GM12878 (cell line): ENCODE measurements at places on chromosomes 6 and 20.

DNA sequence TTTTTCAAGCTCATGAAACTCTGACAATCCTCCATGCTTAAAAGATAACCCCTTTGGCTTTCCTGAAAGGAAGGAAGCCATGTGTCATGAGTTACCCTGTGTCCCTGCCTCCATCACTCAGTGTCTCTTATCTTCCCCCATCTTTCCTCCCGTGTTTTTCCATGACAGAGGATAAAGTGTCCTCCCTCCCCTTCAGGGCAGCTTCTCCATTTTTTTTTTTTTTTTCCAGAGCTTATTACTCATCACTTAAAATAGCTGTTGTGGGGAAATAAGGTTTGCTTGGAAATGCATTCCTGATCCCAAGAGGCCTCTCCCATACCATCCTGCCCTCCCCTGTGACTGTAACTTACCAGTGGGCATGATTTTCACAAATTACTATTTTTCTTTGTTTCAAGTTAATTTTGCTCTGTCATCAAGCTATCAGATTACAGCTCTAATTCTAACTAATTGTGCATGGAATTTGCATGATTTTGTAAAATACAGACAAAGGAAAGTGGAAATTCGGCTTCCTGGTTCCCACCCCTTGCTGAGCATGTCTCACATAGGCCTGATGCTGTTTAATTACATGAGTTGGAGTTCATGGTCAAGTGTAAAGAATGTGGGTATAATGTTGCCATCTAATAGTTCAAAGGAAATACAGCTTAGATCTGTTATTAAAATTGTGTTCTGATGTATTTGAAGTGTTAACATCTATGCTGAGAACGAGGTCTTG lies 614.5 kb upstream of the FLRT3 start:
- H3K36me3 ChIP-seq = no peaks in the 10 kb centered on the region
- H3K27ac ChIP-seq = no peak overlapping the region
- no peaks in the 10 kb centered on the region for H3K4me1 ChIP-seq
- no peaks in the 10 kb centered on the region for H3K27me3 ChIP-seq
- no peak for DNase-seq
- H3K4me3 ChIP-seq = no peak overlapping the region

DNA sequence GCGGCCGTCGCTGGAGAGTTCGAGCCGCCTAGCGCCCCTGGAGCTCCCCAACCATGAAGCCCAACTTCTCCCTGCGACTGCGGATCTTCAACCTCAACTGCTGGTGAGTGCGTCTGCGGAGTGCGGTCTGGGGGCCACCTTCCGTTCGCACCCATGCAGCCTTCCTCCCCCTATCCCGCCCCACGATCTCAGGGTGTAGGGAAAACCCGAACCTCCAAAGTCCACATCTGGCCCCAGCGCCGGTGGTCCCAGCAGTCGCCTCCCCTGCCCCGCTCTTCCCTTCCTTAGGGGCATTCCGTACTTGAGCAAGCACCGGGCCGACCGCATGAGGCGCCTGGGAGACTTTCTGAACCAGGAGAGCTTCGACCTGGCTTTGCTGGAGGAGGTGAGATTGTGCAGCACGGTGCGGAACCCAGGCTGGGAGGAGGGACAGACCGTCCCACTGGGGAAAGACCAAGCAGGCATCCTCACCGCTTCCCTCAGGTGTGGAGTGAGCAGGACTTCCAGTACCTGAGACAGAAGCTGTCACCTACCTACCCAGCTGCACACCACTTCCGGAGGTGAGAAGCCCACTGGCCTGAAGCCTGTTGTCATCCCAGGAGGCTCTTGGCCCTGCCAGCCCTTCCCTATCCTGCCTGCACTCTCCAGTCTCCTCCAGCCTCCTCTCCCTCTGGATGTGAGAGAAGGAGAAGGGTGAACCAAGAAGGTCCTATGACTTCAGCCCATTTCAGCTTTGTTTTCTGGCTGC lies 719 bp downstream of the SMPD2 start:
- H3K27ac ChIP-seq = peak overlapping the region; percentile 81
- H3K36me3 ChIP-seq = peaks cover 10% of the 10 kb centered on the region
- H3K4me1 ChIP-seq = peaks cover 12% of the 10 kb centered on the region
- DNase-seq = no peak

- no peaks in the 10 kb centered on the region for H3K4me1 ChIP-seq
- no peaks in the 10 kb centered on the region for H3K36me3 ChIP-seq
- H3K27me3 ChIP-seq = no peaks in the 10 kb centered on the region
- no peak for DNase-seq
- H3K27ac ChIP-seq = no peak overlapping the region
Observed at GRCh38 chr6:64696053-64696452, 1011.0 kb downstream of the EYS start.

DNA sequence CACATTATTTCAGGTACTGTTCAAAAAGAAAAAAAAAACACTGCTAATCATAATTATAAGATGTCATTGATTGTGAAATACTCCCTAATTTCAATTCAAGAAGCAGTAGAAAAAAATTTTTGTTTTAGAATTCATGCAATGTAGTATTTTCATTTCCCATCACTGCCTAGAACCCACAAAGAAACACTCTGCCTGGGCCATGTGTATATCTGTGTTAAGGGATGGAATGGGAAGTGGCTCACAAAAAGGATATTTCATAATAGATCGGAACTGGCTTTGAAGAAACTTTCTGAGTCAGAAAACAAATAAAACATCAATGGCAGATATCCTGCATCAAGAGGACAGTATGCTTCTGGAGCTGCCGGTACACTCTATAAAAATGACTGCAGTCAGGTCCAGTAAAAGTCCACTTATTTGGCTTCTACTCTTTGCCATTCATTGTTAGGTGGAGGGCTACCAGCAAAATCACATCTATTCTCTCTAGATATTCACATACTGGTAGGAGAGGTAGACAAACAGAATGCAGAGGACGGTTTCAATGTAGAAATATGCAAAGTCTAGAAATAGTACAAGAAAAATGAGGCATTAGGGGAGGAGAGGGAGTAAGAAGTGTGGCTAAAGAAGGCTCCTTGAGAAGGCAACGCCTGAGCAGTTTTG lies 135.0 kb upstream of the TNFAIP3 start:
- H3K36me3 ChIP-seq = no peaks in the 10 kb centered on the region
- H3K4me1 ChIP-seq = peaks cover 12% of the 10 kb centered on the region
- no peak for DNase-seq
- no peaks in the 10 kb centered on the region for H3K27me3 ChIP-seq

DNA sequence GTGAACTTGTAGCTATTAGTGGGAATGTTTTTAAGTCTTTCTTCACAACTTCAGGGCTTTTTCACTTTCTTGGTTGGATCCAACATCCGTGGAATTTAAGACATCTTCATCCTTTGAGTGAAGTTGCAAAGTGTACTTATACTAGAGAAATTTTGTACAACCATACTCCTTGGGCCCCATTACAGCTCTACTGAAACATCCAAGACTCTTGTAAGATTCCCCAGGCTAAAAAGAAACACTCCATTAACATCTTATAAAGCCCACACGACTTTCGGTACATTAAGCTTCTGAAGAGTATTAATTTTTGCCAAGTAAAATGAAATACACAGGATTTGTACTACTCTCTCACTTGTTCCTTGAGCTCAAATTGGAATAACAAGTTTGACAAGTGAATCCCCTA lies 5.4 kb downstream of the PCNA start:
- H3K27me3 ChIP-seq = no peaks in the 10 kb centered on the region
- H3K36me3 ChIP-seq = peaks cover 2% of the 10 kb centered on the region
- no peak overlapping the region for H3K4me3 ChIP-seq
- H3K4me1 ChIP-seq = peaks cover 14% of the 10 kb centered on the region; the same call in 1 of the 2 replicates
- no peak for DNase-seq
- H3K27ac ChIP-seq = no peak overlapping the region

DNA sequence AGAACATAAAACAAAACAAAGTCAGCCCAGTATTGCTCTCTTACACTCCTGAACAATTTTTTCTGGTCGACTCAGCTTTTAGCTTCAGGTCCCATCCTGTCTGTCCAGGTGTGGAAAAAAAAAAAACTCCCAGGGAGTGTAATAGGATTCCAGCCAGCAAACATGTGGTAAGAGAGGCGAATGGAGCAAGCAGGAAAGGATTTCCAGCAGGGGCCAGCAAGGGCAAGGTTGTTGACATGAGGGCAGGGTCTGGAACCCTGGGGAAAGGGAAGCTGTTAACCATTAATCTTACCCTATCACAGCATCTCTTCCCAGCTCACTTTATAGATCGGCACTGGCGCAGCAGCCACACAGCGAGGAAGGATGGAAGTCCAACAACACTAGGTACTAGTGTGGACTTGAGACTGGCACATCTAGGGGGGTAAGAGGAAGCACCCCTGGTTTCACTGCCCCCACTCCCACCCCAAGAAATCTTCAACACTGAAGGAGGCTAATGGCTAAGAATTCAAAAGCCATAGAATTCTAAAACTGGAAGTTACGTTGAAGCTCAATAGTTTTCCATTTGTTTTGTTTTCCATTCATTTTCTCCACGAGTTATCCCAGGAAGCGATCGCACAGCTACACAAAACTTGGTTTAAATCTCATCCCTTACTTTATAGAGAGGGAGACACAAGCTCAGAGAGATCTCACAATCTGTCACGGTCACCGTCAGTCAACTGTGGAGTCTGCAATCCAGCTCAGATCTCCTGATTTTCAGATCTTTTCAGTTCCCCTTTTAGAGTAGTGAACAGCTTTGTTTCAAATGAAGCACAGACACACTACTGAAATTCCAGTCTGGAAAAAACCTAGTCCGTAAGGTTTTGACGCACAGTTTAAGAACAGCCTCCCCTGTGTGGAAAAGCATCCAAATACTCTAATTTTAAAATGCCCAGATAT lies 53.3 kb downstream of the SLC22A23 start:
- H3K36me3 ChIP-seq = no peaks in the 10 kb centered on the region
- no peak overlapping the region for H3K27ac ChIP-seq
- no peak overlapping the region for H3K4me3 ChIP-seq
- no peak for DNase-seq
- no peaks in the 10 kb centered on the region for H3K4me1 ChIP-seq
- no peaks in the 10 kb centered on the region for H3K27me3 ChIP-seq

DNA sequence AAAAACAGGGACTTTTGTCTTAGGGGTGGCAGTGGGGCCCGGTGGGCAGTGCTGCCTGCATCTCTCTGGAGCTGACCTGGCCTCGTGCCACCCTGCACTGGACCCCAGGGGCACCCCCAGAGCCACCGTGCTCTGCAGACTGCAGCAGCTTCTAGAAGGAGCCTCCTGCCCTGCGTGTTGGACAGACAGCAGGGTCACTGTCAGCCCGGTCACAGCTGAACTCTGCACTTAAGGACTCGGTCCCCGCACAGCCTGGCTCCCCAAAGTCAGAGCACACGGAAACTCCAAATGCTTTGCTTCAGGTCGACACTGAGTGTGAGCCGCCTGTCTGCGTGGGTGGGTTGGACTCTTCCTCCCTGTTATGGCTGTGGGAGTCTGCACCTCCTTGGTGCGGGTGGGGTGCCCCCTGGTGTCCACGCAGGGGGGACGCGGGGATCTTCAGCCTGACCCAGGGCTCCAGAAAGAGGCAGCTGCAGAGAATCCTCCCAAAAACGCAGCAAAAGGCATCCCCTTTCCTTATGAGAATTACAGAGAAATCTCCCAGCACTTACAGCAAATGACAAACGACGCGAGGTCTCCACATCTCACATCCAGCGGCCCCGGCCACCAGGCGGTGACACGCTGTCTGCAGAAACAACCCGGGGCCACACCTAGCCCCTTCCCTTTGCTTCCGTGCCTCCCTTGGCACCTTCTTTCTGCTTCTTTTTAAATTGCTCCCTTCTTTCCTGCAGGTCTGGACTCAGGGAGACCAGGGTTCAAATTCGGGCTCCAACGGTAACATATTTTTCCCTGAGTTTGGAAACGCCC lies 36.3 kb upstream of the DACT2 start:
- no peaks in the 10 kb centered on the region for H3K27me3 ChIP-seq
- no peak overlapping the region for H3K4me3 ChIP-seq
- no peaks in the 10 kb centered on the region for H3K36me3 ChIP-seq
- H3K4me1 ChIP-seq = no peaks in the 10 kb centered on the region
- H3K27ac ChIP-seq = no peak overlapping the region

DNA sequence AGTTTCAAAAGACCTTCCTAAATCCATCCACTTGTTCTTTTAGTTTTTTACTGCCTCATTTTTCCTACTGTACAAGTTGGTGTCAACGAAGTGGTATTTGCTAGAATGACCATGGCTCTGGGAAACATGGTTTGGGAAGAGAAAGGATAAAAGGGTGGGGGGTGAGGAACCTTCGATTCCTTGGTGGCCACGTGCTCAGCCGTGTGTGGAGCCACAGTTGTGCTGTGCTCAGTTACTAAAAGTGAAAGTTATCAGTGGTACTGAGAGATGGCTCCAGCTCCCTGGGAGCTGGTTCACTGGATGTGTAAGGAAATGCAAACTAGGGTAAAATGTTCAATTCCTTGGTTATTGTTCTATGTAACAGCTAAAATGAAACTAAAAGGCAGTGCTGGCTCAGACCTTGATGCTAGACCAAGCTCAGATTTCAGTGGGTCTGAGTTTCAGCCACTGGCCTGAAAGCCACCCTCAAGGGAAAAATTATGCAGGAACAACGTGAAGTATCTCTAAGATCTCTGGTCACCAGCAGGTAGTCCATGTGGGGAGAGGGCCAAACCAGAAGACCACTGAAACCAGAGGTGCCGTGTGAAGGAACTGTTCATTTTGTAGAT lies 7.4 kb upstream of the SLC22A2 start:
- H3K4me1 ChIP-seq = peaks cover 7% of the 10 kb centered on the region; the same call in 1 of the 2 replicates
- no peak for DNase-seq
- no peak overlapping the region for H3K4me3 ChIP-seq
- no peaks in the 10 kb centered on the region for H3K36me3 ChIP-seq
- no peaks in the 10 kb centered on the region; the same call in 1 of the 2 replicates for H3K27me3 ChIP-seq

DNA sequence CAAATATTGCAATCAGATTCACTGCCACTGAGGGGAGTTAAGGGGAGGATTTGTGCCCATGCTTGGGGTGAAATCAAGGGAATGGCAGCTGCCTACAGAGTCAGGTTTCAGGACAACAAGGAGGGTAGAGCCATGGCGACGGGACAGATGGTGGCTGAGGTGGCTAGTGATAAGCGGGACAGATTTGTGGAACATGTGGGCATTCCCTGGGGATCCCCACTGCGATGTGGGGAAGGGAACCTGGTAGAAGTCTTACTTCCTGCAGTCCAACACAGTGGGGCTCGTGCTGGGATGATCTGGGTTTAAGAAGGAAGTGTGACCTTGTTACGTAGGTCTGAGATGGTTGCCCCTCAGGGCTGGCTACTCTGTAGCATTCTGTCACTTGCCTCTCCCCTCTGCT lies 292.0 kb upstream of the JARID2 start:
- peaks cover 12% of the 10 kb centered on the region for H3K4me1 ChIP-seq
- H3K27me3 ChIP-seq = no peaks in the 10 kb centered on the region
- H3K27ac ChIP-seq = no peak overlapping the region
- no peak overlapping the region for H3K4me3 ChIP-seq
- no peaks in the 10 kb centered on the region for H3K36me3 ChIP-seq

DNA sequence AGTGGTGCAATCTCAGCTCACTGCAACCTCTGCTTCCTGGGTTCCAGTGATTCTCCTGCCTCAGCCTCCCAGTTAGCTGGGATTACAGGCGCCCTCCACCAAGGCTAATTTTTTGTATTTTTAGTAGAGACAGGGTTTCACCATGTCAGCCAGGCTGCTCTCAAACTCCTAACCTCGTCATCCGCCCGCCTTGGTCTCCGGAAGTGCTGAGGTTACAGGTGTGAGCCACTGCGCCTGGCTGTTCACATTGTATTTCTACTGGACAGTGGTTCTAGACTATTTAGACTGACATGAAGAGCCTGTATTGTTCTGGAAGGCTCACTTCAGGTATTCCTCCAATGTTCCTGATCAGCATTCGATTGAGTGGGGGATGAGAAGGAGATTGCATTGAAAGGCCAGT lies 14.8 kb upstream of the OVOL2 start:
- no peak for DNase-seq
- H3K27ac ChIP-seq = no peak overlapping the region
- H3K27me3 ChIP-seq = no peaks in the 10 kb centered on the region; the same call in 1 of the 2 replicates
- H3K36me3 ChIP-seq = no peaks in the 10 kb centered on the region
